ENCODE measurements at places on chromosomes 2 and 18. TPM values are rescaled to one million over a fixed set of nuclear protein-coding genes. Genes with fewer than 3 reads are reported as not detected.

The COLEC11 gene
- 0.85 TPM for total RNA-seq

The CD207 gene
- total RNA-seq: not detected

The CFC1 gene
- total RNA-seq: not detected

The TMEM200C gene
- total RNA-seq: not detected

The HOXD9 gene
- total RNA-seq: 24.5 TPM

The GCG gene
- not detected for total RNA-seq

The CD28 gene
- 0.05 TPM for total RNA-seq

The RASGRP3 gene
- 202 TPM for total RNA-seq

The LOXHD1 gene
- 0.05 TPM for total RNA-seq

The ZEB2 gene
- total RNA-seq: 8.4 TPM

GRCh38 chr2:72887740-72888437 lies 681 bp downstream of the SPR start:
- DNase-seq: peak; percentile 91

GRCh38 chr2:171389780-171390179 lies 44.0 kb downstream of the METTL8 start:
- DNase-seq: no peak

DNA sequence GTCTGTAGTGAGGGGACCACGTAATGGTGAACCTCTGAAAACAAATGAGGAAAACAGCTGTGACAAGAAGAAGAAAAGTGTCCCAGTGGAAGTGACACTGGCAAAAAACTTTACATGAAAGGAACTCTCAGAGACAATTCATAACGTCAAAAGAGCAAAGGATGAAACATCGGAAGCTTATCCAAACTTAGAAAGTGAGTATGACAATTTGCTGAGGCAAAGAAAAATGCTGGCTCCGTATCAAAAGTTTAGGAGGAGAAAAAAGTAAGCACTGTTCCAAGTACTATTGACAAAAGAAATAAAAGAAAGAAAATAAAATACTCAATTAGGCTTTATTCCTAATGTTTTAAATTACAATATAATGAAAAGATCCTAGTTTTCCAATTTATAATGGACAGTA lies 91.3 kb downstream of the NOL10 start:
- DNase-seq: no peak

DNA sequence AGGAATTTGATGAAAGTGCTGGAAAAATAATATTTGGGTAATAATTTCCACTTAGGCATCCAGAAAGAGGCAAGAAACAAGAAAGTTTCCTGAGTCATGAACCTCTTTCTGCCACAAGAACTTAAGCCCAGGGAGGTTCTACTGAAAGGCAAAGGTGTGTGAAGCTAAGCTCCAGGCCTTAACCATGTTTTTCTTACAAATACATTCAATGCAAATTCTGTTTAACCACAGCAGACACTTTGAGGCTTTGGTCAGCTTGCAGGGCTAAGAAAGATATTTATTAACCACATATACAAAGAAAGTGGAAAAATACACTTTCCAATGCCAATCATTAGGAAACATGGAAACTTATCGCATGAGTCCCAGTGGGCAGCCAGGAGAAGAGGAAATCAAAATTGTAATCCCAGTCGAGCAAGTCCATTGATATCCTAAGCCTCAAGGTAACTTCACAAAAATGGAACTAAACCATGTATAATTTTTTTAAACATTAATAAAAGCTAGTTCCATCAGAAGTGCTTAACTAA lies 68.3 kb downstream of the PIEZO2 start:
- no peak for DNase-seq

GRCh38 chr18:42850174-42851083 lies 265.1 kb downstream of the RIT2 start:
- DNase-seq: no peak

- DNase-seq: no peak
Observed at GRCh38 chr18:32847691-32848090, 74.9 kb upstream of the KLHL14 start.

GRCh38 chr18:8177330-8178016 lies 431.8 kb upstream of the RAB12 start:
- peak; percentile 34 for DNase-seq

DNA sequence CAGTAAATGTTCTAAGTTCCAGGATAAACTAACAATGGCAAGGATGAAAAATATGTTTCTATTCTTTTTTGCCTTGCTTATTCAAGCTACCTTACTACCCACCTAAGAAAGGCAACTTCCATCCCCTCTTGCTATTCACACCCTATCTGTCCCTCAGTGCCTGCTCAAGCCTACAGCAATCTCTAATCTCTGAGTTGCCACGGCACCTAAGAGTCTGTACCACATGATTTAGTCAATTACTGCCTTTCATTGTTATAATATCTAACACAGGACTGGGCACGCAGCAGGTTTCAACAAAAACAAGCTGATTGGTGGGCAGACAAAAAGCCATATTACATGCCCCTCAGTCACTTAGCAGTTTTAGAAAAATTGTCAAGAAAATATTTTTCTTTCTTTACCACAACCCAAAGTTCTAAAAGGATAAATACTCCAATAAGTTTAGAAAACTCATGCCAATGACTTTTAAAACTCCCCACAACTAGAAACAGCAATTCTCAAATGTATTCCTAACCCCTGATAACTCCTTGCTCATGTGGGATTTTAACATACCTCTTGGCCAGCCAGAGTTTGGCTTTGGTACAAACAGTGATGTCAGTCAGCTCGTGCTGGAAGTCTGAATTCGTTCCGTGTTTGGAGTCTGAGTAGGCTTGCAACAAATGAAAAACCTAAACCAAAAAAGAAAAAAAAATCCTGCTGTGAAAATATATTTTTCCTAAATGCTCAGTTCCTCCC lies 117.3 kb upstream of the ZFP36L2 start:
- DNase-seq: peak; percentile 56

DNA sequence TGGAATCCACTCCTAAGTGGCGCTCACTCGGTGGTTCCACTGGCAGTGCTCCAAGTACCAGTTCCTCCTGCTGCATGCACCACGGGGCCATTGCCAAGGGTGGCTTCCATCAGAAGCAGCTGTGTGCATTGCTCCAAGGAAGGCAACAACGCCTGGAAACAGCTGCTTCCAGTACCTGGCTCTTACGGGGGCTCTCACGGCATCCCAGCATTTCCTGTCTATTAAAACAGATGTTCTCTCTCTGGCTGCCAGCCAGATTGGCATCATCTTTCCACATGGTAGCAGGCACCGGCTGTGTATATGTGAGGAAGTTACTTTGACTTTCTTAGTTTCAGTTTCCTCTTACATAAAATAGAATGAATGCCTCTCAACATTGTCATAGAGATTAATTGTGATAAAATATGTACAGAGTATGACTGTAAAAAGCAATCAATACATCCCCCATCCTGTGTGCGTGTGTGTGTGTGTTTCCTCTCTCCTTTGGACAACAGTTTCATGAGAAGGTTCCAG lies 84.9 kb downstream of the CMPK2 start:
- peak; percentile 73 for DNase-seq

DNA sequence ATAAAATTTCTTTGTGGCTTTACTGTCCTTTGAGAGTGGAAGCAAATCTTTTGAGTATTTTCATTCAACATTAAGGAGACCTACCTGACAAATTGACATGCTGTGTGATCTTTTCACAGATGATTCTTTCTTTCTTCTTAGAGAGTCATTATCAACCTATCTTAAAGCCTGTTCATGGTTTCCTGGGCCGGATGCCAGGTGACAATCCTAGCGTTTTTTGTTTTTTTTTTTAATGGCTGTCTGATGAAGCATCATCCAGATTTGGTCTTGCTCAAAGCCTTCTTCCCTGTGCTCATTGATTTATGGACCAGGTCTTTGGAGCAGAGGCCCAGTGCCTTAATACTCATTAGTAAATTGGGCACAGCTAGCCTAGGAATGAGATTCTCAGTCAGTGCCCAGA lies 9.8 kb upstream of the MGAT5 start:
- no peak for DNase-seq

DNA sequence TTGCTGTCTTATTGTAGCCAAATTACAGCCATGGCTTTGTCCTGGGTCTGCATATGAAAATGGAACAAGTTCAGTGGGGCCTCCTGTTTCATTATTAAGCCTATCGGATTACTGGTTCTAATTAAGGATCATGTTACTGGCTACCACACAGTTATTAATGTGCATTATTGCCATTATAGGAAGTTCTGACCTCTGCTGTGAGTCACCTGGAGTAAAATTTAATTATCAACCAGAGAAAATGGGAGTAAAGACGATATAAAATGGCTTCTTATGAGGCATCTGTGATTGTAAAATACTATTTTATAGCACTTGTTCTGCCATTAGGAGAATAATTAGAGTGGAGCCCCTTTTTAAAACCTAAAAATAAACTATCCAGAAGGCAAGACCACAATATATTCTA lies 143.3 kb upstream of the ITGB6 start:
- no peak for DNase-seq

- DNase-seq: no peak
Observed at GRCh38 chr2:64122358-64122757, 21.9 kb downstream of the PELI1 start.

DNA sequence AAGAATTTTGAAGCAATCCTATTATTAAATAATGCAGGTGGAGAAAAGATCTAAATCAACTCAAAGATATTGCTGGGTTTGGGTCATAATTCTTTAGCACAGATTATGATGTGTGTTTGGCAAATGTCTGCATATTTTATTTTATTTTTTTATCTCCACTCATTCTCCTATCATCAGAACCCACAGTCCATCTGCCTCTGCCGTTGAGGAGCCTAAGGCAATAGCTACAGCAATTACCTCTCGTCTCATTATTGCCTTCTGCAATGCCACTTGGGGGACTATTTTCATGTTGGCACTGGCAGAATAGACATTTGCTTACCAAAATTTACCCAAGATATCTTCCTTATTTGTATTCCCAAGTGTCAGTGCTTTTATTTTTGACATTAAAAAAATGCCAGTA lies 815.9 kb upstream of the CNTNAP5 start:
- DNase-seq: no peak

DNA sequence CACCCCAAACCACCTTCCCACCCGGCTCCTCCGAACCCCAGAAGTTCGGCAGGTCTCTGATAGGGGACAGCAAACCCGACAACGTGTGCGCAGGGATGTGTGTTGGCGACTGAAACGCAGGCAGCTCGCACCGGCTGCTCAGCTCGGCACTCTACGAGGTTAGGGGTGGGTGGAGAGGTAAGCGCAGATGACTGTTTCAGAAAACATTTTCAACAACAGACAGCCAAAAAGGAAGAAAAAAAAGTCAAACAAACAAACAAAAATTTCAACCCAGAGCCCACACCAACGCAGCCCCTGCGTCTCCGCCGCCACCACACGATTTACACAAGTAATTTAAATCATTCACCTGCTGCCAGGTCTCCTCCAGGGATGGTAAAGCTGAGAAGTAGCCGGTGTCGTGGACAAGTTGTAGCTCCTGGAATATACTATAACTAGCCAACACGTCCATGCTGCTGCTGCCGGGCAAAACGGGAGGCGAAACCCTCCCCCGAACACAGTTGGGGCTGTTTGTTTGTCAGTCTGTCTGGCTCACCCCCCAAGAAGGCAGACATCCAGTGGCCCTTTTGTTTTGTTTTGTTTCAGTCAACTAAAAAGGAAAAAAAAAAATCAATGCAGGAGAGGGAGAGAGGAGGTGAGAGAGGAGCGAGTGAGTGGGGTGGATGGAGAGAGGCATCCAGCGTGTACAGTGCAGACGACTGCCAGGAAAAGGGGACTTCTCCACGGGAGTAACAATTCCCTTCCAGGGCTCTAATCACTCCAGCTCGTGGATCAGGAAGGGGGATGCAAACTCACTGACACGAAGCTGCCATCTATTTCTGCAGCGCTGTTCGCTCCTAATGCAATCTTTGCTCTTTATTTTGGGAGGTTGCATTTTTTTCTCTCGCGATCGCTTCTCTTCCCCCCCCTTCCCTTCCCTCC lies at the start of gene KLF7:
Gene KLF7 (minus strand): TSS at position 828 of the 918 bp plus-strand sequence. CDS start 380 bp downstream, at position 448.
- peak; percentile 65 for DNase-seq

GRCh38 chr18:378079-378478 lies 110.2 kb upstream of the THOC1 start:
- no peak for DNase-seq
